Stimulated activated memory B cell treated with anti-CD40 and anti-IgM and Interleukin-4, amounts not matched to agents 10 μg/mL and 1 μg/mL and 100 μg/mL, for 72 hours (primary cell): ENCODE measurements at places on chromosomes 6 and 20.

- ATAC-seq, result no peak
Observed at GRCh38 chr6:43478008-43478372, 620 bp downstream of the TJAP1 start.

DNA sequence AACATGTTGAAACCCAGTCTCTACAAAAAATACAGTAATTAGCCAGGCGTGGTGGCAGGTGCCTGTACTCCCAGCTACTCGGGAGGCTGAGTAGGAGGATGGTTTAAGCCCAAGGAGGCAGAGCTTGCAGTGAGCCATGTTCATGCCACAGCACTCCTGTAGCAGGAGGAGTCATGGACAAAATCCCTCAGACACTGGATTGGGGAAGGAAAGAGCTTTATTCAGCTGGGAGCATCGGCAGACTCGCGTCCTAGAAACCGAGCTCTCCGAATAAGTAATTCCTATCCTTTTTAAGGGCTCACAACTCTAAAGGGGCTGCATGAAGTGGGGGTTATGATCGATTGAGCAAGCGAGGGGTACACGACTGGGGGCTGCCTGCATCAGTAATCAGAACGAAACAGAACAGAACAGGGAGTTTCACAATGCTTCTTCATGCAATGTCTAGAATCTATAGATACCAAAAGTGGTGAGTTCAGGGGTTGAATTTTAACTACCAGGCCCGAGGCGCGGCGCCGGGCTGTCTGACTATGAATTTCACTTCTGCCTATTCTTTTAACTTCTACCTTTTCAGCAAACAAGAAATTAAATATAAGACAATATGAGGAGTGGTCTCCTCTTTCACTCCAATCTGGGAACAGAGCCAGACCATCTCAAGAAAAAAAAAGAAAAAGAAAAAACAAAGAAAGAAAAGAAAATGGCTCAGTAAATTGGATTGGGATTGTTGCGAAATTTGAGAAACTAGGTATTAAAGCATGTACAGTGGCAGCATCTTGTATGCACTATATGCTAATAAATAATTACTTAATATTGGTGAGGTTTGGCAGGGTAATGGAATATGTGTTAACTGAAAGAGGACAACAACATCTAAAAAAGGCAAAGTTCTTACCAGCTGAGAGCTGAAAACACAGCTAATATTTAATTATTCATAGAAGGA lies 23.6 kb downstream of the HMGN4 start:
- no peak for ATAC-seq

DNA sequence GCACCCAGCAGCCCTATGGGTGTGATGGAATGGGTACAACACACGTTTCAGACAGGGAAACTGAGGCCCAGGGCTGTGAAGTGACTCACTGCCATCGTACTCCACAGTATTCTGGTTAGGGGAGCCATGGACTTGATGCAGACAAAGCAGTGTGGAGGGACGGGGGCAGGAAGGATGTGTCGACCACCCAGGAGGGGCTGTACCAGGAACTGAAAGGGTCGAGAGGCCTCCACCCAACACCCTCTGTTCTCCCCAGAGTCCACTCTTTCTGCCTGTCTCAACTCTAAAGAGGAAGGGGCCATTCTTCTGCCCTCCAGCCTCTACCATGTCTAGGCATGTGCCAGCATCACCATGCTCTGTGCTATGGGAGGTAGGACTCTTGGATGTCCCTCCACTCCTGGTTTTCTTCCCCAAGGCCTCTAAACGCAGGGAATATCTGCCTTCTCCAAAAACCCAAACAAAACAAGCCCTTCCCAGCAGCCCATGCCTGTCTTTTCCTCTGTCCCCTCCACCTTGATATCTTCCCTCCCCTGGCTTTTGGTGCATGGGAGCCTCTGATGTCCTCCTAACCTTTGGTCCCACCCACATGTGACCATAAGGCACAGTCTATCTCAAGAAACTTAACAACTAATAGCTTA lies 7.4 kb downstream of the SLC22A1 start:
- ATAC-seq, result no peak

GRCh38 chr20:4812641-4813075 lies 90.9 kb downstream of the PRND start:
- peak; percentile 47 for ATAC-seq

DNA sequence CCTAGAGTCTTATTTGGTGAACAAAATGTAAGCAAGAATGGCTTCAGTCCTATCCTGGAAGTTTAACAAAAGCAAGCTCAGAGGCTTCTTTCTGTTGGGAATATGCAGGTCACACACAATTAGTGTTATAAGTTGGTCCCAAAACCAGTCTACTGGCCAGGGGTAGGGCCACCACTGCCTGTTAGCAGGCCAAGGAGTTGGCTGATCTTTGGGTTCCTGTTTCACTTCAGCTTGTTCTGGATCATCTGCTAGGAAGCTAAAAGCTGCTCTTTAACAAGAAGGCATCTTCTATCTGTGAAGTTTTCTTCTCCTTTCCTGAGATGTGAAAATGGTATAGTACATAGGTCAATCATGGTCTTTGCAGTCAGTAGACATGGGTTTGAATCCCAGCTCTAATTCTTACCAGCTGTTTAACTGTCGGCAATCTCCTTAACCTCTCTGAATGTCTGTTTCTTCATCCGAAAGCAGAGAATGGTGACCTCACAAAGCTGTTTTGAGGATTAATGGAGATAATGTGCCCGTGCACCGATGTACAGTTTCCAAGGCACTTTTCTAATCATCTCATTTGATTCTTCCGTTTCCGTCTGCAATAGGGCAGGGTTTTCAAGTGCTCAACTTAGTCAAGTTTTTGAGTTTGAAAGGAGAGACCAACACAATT lies 271.2 kb upstream of the TAB2 start:
- ATAC-seq, result peak; percentile 69
